ENCODE measurements at places on chromosomes 16 and 17.

DNA sequence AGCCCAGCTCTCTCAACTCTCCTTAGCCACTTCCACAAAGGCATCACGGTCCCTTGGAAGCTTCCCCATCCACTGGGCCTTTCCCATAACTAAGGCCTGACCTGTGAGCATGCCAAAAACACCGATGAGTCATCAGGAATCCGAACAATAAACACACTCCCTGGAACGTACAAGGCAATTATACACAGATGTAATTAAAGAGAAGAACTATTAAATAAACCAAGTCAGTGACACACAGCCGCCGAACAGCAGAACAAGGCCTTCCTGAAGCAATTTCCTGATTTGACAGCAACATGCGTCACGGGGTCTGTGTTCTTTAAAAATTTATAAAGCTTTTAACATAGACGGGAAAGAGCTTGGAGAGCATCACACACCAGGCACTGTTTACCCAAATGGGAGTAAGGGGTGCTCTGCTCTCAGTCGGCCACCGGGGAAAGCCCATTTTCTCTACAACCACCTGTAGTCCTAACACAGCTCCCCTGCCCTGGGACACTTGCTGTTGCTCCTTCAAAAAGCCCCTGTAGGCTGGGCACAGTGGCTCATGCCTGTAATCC lies 29.4 kb downstream of the COG7 start:
- DNase-seq, result peak; percentile 30

- DNase-seq, result peak; percentile 79
Observed at GRCh38 chr16:27721531-27722181, 171.7 kb downstream of the KATNIP start.

- DNase-seq, result no peak
Observed at GRCh38 chr17:63450551-63450950, 4.4 kb upstream of the CYB561 start.

GRCh38 chr17:45290269-45290765 lies 26.5 kb downstream of the MAP3K14 start:
- no peak for DNase-seq

DNA sequence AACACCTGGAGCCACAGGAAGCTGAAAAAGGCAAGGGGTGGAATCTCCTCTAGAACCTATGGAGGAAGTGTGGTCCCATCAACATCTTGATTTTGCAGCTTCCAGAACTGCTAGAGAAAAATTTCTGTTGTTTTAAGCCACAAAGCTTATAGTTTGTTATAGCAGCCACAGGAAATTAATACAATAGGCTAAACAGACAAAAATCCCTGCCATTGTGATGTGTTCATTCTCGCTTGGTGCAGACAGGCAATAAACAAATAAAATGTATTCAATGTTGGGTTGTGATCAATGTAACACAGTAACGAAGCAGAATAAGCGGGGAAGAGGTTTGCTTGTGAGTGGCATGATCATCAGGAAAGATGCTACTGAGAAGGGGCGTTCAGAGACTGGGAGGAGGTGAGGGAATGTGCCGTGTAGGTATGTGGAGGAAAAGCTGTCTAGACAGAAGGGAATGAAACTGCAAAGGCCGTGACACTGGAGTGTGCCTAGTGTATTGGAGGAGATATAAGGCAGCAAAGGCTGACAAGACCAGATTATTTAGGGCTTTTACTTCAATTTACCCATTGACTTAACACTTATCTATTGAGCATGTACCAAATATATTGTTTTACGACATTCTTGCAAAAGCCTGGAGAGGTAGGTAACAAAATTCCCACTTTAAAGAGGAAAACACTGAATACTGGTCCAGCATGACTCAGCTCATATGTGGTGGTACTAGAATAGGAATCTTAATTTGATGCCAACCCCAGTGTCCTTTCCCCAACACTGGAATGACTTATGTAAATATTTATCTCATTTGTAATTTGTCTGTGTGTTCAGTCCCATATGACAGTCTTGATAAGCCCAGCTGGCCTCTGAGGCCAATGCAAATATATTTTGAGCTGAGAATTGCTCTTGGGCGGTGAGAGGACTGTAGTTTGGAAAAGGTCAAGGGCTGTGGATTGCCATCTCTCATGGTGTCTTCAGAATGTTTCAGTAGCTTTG lies 375.9 kb downstream of the CDH13 start:
- DNase-seq, result no peak

DNA sequence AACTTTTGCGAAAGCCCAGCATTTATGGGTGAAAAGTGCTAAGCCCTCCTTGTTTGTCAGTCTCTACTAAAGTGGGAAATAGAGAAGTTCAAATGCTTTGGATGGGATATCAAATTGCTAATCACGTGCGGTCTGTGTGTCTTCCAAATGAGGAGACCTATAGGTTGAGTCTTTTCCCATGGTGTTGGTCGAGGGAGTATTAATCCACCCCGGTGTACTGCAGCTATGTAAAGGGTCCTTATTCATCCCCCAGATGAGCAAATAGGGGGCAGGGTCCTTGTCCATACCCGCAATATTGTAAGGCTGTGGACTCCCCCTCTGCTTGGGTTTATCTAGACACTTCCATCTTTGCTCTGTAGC lies 14.6 kb downstream of the KIAA0513 start:
- no peak for DNase-seq

DNA sequence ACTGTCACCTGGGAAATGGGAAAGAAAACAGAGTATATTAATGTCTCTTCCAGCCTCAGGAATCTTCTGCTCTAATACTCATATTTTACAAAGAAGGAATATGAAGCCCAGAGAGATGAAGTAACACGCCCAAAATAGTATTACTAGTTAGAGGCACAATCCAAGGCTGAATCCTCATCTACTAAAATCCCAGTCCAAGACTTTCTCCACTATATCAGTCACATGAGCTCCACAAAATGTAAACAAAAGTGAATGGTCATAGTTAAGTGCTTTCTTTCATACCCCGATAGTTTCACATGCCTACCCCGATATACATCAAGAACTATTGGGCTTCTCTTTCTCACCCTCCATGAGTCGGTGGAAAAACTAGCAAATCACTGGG lies 965 bp downstream of the INTS2 start:
- no peak for DNase-seq

DNA sequence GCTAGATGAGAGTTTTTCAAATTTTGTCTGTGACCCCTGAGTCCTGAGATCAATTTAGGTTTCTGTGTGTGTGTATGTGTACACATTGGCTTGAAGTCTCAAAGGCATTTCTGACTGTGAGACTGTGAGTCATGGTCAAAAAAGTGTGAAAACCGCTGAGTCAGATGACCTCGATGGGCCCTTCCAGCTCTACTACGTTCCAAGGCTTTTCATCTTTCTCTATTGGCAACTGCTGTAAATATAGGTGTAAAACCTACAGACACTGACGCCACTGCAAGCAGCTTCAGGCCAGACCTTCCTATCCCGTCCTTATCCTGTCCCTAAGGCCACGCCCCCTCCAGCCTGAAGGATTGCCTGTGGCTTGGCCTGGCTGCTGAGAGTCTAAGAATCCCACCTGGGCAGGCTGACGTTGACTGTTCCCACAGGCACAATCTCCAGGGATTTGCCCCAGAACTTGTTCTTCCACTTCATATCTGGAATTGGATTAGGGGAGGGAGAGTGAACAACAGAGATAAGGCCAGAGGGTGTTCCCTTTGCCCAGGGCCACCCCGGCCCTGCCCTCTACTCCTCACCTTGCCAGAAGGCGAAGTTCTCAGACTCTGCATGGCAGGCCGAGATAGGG lies 11.3 kb downstream of the OSBPL7 start:
- no peak for DNase-seq

DNA sequence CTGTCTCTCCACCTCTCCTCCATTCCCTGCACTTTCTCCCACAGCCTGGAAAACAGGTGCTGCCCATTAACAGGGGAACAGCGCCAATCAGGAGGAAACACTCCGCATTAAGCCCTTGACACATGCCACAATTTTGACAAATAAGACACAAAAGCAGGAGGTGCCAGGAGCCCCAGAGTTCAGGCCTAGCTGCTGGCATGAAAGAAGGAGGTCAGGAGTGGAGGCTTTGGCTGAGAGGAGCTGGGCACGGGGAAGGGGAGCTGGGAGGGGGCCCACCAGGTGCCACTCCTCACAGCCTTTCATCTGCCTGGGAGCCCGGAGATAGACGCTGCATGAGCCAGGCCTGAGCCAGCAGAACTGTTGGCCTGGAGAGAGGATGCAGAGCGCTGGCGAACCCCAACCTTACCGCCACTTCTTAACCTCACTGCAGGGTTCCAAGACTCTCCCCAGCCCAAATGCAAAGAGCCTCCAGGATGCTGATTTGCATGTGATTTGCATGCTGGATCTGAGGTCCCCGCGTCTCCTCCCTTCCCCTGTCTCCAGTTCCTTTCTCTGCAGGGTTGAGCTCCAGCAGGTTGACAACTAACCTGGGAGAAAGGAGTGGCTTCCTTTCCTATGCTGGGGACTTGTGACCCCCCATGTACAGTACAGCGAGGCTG lies 139.8 kb upstream of the SDK2 start:
- no peak for DNase-seq

DNA sequence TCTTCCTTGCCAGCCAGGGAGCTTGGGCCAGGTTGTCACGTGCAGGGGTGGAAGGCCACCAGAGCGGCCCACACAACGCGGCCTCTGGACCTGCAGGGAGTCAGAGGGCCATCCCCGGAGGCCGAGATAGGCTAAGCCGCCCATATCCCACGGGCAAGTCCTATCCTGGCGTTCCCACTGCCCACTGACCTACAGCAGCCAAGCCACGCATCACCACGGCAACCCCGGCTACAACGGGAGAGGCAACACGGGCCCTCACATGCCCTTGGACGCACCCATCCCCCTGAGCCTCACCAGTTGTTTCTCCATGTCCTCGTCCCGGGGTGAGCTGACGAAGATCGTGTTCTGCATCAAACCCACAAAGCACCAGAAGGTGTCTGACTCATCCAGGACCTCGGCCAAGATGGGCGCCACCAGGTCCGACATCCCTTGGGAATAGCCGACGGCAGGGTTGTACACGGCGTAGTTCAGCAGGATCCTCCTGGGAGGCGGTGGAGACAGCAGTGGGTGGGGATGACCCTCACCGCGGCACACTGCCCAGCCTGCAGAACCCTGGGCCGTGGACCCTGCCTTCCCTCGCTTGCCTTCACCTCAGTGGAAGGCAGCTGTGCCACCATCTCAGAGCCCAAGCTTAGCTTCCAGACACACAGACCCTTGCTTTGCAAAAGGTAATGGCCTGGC lies 88.2 kb downstream of the TBC1D16 start:
- DNase-seq, result peak; percentile 17

Measured in femur (tissue), 1 donor.